ENCODE measurements at places on chromosomes 13 and 19.

DNA sequence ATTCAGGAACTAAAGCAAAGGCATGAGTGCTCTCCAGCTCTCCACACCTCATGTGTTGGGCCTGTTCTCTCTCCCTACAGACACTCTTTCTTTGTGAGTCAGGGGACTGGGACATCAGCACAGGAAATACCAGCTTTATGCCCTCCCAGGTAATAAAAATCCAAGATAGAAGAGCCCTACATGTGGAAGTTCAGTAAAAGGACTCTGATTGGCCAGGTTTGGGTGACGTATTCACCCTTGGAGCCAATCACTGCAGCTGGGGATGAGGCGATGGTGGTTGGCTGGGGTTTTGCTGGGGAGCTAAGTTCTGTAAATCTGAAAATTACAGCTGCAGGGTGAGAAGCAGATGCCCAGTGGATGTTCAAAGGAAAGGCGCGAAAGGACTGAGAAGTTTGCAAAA is 32.5 kb downstream of the CCDC70 start:
- ATAC-seq = no peak

- ATAC-seq = no peak
These were observed 6.2 kb downstream of the C2CD4C start for GRCh38 chr19:402786-403185.

- no peak for ATAC-seq
These were observed 118.1 kb upstream of the SOX1 start for GRCh38 chr13:111948811-111949210.

DNA sequence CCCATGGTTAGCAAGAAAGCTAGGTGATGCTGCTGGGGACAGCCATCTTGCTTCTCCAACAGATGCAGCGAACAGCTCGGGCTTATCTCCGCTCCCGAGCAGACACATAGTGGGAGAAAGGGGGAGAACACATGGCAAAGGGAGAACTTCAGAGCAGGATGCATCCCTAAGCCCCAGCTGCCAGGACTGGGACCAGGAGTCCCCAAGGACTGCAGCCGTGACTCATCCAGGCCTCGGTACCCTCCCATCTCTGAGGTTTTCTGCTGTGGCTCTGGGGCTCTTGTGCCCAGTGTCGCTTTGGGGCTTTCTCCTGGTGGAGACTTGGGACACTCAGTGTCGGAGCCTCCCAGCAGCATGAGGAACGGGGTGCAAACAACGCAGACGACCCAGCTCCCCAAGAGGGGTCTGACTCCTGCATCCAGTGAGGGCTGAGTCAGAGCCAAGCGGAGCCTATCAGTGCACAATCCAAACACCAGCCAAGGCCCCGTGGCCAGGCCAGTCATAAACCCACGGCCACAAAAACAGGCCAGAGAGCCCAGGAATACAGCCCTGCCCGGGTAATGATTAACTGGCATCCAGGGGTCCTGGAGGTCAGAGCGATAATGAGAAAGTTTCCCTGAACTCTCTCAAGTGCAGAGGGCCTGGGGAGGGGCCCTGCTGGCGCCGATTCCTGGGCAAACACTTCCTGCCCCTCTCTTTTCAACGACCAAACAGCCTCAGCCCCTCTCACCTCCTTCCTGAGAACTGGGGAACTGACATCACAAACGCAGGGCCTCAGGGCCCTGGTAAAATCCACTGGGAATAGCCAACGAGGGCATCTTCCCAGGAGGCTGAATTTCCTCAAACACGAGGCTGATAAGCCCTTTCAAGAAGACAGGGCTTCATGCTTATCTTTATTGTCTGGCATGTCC is 202.9 kb downstream of the USP12 start:
- no peak for ATAC-seq

DNA sequence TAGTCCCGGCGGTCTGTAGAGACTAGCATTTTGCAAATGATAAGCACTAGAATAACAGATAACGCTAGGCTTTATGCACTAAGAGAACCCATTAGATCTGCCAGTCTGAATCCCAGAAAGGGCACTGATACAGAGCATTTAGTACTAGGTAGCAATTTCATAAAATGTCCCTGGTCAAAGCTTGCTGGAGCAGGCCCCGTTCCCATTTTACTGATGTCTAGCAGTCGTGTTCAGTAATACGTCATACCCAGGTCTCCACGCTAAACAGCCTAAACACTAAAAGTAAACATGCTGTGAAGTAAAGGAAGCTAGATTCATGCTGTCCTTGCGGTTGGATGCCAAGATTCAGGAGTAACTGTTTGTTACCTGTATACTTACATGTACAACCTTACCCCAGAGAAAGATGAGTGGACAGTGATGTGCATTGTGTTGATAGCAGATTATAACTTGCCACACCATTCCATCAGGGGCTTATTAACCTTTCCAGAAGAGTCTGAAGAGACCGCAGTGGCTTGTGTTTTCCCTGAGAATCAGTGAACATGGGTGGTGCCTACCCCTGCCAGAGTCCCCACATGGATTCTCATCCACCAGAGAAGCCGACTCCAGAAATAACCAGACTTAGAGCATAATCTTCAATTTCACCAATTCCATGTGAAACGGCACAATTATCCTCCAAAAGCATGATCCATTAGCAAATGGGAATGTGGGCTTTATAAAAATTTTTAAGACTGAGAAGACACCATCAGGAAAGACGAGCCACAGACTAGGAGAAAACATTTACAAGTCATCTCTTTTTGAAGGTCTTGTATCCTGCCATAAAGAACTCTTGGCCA is 3.4 kb upstream of the RPS11 start:
- ATAC-seq = no peak

- ATAC-seq = no peak
These were observed 516.6 kb upstream of the NBEA start for GRCh38 chr13:34425327-34425949.

DNA sequence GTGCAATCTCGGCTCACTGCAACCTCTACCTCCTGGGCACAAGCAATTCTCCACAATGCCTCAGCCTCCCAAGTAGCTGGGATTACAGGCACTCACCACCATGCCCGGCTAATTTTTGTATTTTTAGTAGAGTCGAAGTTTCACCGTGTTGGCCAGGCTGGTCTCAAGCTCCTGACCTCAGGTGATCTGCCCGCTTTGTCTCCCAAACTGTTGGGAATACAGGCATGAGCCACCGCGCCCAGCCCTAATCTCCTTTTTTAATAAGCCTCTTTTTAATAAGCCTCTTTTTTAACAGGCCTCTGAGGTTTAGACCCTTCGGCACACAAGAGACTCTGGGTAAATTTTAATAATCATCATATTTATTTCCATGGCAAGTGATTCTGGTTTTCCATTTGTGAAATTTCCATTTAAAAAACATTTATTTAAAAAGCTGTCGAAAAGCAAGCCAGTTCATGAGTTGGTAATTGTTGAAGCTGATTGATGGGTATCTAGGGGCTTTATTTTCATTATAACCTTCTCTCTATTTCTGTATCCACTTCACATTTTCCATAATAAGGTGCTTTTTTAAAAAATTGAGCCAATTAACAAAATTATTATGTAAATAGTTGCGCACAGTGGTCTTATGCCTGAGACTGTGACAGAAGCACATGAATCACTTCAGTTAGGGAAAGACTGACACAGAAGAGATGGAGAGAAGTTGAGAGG is 11.8 kb downstream of the POU2F2 start:
- no peak for ATAC-seq

DNA sequence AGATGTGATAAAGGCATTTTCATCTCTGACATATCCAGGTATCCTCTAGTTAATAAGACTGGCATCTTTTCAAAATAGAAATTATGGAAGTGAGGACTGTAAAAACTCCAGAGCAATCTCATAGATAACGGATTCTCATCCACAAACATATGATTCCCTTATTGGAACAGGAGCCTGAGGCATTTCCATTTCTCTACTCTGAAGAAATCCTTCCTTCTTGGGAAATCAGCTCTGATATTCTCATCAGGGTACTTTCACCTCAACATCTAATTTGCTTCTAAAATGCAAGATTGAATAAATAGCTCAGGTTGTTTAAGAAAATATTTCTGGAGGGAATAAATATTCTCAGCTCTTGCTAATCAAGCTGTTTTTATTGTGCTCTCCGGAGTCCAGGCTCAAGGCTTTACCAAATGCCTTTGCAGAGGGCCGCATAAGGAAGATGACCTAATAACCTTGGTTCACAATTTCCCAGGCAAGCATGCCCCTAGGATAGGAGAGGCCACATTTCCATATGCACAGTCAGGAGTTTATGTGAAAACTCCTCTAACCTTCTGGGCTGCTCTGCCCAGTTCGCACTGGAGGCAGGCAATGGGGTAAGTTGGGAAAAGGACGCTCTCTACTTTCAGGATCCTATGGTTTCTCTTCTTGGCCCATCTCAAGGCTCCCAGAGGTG is 44.0 kb upstream of the RFC3 start:
- ATAC-seq = no peak

DNA sequence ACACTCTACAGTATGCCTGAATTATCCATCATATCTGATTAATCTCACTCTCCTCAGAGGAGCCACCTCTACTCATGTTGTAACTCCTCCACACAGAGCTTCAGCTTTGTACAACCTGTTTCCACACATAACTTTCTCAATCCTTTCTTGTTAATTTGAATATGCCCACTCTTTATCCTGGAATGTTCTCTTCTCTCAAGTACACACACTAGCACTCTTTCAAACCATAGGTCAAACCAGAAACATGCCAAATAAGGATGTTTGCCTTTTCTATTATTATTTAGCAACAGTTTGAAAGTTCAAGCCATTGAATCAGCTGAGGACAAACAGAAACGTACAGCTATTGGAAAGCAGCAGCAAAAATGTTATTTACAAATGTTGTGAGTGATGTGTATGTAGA is 110.3 kb downstream of the MIPEP start:
- no peak for ATAC-seq

GRCh38 chr19:3798137-3798536 is 12.0 kb upstream of the MATK start:
- ATAC-seq = peak; percentile 53

- ATAC-seq = no peak
These were observed 4.7 kb upstream of the CBLC start for GRCh38 chr19:44772959-44773358.

DNA sequence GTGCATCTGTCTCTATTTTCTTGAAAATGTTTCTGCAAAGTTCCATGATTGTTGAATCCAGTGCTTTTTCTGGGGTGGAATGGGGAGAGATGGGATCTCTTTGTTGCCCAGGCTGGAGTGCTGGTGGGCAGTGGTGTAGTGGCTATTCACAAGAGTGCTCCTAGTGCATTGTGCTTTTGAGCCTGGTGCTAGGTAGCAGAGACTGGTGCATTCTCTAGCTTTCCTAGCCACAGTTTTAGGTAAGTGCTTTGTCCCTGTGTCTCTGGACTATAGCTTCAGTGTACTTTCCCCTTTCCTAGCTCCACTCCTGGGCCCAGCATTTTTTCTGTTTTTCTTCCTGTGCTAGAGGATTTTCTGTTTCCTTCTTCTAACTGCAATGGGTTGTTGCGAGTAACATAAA is 825.6 kb downstream of the SLITRK6 start:
- ATAC-seq = no peak

DNA sequence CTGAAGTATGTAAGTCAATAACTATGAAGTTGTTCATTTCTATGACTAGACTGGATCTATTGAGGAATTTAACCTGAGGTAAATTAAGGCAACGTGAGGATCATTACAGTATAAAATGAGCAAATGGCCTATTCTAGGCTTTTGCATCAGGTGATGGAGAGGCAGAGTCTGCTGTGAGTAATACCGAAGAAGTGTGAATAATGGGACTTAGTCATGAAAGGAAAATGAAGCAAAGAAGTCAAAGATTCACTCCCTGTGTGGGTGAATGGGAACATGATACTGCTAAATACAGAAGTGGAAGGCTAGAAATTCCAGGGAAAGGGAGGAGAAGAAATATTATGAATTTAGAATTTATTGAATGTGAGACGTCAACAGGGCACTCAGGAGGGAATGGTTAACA is 774.1 kb downstream of the LIG4 start:
- no peak for ATAC-seq

GRCh38 chr13:100662468-100663211 is 12.0 kb downstream of the TMTC4 start:
- no peak for ATAC-seq

DNA sequence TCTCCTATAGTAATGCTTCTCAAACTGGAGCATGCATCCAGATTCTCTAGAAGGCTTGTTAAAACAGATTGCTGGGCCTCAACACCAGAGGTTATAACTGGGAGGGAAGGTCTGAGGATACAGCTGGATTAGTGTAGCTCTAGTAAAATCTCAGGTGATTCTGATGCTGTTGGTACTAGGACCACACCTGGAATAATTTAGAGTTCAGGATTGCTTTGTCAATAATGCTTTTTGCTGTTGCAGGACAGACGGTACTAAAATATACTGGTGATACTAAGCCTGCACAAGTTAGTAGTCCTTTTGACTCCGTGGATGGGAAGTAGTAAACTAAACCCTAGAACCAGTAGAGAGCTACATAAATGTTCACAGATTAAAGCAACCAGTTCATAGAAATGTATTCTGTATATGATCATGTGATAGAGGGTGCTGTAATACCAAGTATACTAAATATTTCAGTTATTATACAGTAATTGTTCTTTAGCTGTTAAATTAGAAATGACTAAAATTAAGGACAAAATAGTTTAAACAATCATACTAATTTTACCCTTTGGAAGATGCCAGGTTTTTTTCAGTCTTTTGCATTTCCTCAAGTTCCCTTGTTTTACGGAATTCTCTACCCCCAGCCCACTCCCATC is 258.2 kb upstream of the STARD13 start:
- no peak for ATAC-seq

DNA sequence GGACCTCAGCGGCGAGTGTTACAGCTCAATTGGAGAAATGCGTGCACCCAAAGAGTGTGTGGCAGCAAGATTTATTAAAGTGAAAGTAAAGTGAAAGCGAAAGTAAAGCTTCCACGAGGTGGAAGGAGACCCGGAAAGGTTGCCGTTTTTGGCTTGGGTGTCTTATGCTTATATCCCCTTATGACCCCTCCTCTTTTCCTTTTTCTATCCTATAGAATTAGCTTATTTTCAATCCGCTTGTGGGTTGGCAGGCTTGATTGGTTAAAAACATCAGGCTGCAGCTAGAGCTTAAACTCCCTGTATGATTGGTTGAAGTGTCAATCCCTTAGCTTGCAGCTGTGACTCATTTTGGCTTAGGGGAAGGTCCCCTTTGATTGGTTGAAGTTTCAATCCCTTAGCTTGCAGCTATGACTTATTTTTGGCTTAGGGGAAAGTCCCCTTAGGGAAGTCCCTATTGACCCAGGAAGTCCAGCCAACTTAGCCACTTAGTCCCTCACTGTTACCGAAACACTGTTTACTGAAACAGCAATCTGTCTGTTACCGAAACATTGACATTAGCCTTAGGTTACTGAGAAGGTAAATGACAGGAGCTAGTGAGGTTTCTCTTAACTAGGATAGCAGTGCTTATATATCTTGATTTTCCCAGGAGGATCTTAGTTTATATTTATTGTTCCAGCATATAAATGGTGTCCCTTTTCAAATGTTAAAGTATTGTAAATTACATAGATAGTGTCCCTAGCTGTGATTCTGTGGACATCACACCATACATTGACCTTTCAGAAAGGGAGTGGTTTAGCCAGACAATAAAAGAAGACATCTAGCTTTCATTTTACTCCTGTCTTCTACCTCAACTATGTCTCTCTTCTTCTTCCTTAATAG is 575.8 kb downstream of the DACH1 start:
- ATAC-seq = peak; percentile 71

GRCh38 chr19:15464394-15465385 is at the start of gene RASAL3:
Gene RASAL3 (minus strand): TSS chr19:15464544. CDS start chr19:15464358, 186 bp downstream.
- ATAC-seq = peak; percentile 63
